DMS153 (cell line): ENCODE measurements at places on chromosomes 13 and 19.

GRCh38 chr19:39064405-39064804 is 19.8 kb upstream of the ACP7 start:
- no peak for DNase-seq

DNA sequence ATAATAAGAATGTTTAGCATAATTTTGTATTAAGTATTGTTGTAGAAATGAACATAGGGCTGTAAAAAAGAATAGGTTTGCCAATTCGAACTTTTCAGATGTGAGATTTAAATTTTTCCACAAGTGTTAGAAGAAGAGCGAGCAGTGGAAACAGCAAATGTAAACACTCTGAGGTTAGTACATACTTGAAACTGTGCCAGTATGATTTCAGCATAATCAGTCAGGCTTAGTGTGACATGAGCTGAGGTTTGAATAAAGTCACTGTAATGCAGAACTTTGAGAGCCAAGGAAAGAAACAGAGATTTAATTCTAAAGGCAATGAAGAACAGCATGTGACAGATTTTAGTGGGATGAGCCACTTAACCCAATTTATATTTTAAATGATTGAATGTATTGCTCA is 2166.4 kb downstream of the PCDH9 start:
- no peak for DNase-seq

GRCh38 chr19:3821156-3821555 is 35.0 kb upstream of the MATK start:
- DNase-seq, result no peak

- DNase-seq, result no peak
Observed at GRCh38 chr19:46845959-46846459, 4.6 kb downstream of the AP2S1 start.

GRCh38 chr19:46546194-46546896 is 50.7 kb upstream of the PNMA8B start:
- peak; percentile 17 for DNase-seq

DNA sequence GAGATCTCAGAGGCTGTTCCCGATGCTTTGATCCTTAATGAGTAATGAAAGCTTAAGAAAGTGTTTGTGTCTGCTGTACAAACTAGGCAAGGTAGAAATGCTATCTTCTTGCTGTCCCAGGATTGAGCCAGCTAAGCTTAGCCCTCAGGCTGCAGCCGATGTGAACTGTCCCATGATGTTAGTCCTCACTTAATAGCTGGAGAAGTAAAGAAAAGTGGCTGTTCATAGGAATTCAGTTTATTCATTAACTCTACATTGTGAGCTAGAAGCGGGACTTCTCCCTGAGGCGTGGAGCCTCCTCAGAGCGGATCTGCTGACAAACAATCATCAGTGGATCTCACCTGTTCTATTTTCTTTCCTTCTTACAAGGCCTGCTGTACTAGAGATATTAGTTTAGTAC is 10.1 kb upstream of the GSX1 start:
- no peak for DNase-seq

- peak; percentile 55 for DNase-seq
Observed at GRCh38 chr19:2567580-2567979, 91.7 kb downstream of the GADD45B start.

DNA sequence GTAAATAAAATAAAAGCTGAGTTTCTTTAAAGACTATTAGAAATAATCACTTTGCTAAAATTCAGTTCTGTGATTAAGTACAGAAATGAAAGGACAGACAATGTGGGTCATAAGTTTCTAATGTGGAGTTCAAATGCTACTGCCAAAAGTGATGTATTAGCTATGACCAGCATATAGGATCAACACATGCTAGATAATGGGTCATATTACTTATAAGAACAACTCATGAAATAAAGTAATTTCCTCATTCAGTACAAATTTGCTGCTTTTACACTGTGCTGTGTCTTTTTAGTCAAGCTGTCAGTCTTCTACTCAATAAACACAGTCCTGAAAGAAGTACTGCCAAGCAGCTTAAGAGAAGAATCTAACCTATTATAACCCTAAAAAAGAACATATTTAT is 135.2 kb downstream of the VWA8 start:
- DNase-seq, result no peak

GRCh38 chr19:35307931-35308330 is 16.0 kb downstream of the MAG start:
- no peak for DNase-seq

DNA sequence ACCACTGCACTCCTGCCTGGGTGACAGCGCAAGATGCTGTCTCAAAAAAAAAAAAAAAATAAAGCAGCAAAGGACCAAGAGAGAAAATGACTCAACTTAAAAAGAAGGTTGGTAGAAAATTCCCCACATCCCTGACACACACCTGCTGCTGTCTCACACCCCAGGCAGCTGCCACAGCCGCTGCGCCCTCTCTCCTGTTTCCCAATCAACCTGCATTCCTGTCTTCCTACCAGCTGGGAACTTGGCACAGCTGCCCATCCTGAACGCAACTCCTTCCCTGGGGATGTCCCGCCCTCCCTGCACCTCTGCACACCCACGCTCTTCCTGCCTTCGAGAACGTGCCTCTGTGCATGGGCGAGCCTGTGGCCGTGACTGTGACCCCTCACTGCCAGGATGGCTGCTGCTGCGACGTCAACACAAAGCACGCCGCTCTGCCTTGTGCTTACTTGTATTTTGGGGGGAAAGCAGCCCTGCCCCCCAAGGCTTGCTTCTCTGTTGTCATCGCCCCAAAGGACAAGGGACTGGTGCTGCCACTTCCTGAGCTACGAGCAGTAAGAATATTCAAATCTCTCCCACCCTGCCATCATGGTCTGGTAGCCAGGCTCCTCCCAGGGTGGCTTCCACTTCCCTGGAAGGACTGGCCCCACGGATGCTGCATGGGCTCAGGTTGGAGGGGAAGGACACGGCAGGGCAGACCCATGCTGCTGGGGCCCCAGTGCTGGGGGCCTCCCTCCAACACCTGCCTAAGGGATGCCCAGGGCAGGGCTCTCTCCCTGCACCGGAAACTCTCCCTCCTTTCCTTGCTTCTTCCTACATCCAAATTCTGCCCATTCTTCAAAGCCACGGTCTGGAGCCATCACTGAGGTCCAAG is 20.7 kb downstream of the SH3GL1 start:
- DNase-seq, result no peak

- no peak for DNase-seq
Observed at GRCh38 chr13:112145551-112146360, 78.8 kb downstream of the SOX1 start.

DNA sequence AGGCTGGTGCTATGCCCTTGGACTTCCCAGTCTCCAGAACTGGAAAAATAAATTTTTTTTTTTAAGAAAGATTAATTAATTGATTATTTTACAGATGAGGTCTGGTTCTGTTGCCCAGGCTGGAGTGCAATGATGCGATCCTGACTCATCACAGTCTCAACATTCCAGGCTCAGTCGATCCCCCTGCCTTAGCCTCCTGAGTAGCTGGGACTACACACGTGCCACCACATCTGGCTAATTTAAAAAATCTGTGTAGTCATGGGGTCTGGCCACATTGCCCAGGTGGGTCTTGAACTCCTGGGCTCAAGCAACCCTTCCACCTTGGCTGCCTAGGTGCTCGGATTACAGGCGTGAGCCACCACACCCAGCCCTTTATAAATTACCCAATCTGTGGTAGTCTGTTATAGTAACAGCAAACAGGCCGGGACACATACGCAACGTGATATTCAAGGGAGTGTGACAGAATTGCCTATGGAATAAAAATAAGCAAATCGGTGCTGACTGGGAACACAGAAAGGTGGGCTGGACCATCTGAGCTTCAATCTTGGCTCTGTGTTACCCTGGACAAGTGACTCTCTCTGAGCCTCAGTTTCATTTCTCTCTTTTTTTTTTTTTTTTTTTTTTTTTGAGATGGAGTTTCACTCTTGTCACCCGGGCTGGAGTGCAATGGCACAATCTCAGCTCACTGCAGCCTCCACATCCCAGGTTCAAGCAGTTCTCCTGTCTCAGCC is 42.8 kb downstream of the PIN1 start:
- DNase-seq, result no peak

DNA sequence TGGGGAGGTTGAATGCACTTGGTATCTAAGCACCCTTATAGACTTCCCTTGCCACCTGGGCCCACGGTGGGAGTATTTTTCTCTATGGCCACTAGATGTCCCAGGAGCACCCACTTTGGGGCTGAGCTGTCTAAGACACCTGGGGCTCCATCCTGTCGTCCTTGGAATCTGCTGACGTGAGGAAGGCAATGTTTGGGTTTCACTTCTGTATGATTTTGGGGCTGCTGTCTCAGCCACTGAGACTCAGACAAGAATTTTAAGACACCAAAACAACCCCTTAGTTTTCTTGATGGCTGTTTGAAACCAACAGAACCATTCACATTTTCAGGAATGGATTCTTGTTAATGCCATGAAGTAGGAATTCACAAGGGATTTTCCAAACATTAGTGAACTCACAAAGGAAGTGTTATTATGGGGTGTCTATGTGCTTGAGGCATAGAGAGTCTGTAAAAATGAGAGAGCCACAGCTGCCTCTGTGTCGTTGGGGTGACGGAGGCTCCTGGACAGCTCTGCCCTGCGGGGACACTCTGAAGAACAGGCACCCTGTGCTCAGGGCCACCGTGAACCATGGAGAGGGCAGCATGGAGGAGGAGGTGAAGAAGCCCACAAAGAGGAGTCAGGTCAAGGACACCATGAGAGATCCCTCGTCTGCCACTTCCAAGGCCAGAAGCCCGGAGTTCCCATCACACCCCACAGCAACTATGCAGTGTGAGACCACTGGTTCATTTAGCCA is 106.8 kb upstream of the SPATA13 start:
- peak; percentile 69 for DNase-seq
